ENCODE measurements at places on chromosomes 4 and X. TPM values are rescaled to one million over a fixed set of nuclear protein-coding genes. Genes with fewer than 3 reads are reported as not detected.

DNA sequence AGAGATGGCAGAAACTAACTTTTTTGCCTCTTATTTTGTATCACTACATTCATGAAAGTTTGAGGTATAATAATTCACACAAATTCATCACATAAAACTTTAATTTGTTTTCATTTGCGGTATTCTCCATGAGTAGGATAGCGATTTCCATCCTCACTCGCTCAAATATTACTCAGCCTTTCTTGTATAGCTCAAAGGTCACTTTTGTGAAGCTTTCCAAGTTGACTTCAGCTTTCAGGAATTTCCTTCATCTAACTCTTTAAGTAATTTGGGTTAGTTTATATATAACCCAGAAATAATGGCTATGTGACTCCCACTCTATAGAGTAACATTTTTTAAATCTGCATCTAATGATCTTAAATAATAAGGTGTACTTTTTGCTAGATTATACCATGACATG is 314.4 kb downstream of the IL1RAPL1 start:
- no peak for DNase-seq

- DNase-seq: no peak
Observed at GRCh38 chr4:108255203-108255747, 86.5 kb upstream of the LEF1 start.

DNA sequence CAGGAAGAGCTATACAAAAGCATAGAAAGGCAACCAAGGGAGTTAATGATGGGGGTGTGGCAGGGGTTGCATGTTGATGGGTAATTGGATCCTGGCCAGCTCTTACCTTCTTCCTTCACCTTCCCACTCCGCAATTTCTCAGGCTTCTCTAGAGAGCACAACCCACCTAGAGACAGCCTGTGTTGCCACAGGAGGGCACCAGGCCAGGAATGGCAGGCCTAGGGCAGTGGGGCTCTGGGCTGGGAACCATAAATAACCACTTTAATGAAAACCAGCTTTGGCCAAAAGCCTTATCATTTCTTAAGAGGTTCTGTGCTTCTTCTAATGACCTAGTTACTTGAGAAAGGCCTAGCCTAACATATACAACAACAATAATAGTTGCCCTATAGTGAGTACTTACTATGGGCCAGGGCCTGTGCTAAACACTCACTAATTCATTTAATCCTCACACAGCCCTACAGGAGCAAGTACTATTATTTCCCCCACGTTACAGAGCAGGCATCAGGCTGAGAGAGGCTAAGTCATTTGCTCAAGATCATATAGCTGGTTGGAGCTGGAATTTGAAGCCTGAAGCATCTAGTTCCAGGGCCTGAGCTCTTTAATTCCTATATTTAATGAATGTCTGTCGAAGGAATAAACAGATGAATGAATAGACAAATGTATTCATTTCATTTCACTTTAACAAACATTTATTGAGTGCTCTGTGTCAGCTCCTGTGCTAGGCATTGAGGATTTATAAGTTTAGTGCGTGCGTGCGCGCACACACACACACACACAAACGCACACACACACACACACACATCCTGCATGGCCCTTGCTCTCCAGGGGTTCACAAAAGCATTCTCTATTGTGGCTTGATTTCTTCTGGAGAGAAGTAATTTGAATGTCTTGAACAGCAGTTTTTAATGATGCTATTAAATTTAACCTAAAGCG is 66.8 kb downstream of the RTL9 start:
- DNase-seq: no peak

DNA sequence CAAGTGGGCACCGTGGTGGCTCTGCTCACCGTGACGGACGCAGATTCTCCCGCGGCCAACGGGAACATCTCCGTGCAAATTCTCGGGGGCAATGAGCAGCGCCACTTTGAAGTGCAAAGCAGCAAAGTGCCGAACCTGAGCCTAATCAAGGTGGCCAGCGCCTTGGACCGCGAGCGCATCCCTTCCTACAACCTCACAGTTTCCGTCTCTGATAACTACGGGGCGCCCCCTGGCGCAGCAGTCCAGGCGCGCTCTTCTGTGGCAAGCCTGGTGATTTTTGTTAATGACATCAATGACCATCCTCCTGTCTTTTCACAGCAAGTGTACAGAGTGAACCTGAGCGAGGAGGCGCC is 2.7 kb downstream of the FAT4 start:
- DNase-seq: peak; percentile 71

- no peak for DNase-seq
Observed at GRCh38 chr4:8556341-8557150, 23.6 kb upstream of the GPR78 start.

GRCh38 chr4:95219109-95219508 is 329.7 kb downstream of the UNC5C start:
- DNase-seq: no peak

GRCh38 chr4:165175879-165176278 is 31.5 kb upstream of the KLHL2 start:
- no peak for DNase-seq

GRCh38 chrX:54639018-54639345 is 109.0 kb downstream of the GNL3L start:
- DNase-seq: no peak

DNA sequence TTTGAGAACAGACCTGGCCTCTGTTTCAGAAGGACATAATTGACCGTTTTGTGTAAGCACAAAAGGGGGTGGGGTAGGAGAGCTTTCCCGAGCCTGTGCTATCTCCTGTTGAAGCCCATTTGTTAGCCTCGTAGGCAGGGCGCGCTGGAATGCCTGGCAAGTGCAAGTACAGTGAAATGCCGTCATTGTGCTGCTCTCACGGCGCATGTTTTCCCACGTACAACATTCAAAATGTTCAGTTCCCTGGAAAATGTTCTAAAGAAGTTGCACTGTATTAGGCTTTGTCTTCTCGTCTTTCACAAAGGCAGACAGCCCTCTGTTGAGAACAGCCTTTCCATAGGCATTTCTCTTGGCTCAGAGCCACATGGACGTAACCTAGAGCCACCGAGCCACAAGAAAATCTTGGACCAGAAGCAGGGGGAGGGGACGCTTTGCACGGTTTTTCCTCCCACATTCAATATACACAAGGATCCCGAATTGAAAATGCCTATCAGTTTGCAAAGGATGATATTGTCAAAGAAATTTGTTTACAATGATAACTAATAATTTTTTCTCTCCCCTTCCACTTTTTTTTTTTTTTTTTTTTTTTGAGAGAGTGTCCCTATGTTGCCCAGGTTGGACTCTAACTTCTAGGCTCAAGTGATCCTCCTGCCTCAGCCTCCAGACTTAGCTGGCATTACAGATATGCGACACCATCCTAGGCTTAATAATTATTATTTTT is 54.6 kb upstream of the RAPGEF2 start:
- DNase-seq: peak; percentile 79

- DNase-seq: peak; percentile 76
Observed at GRCh38 chrX:69285881-69286564, 120.8 kb upstream of the PJA1 start.

DNA sequence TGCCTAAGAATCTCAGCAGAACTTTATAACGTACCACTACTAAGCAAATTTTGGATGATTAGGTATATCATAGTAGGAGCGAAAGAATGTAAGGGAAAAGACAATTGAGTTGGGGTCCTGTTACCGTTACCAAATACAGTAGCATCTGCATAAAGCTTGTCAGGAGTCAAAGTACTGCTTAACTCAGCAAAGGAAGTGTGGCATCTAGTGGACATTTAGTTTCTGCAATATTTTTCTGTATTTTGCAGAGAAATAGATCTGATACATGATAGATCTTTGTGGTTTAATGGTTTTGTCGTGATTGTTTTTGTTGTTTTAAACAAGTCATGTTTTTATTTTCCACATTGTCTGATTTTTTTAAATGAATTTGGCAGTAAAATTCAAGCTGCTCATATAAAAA is 81.0 kb upstream of the SMARCAD1 start:
- no peak for DNase-seq

- peak; percentile 35 for DNase-seq
Observed at GRCh38 chrX:1536712-1537030, 314 bp downstream of the P2RY8 start.

The TMEM271 gene
- total RNA-seq: 3.3 TPM

The PFKFB1 gene
- 1.9 TPM for total RNA-seq

The PPP1R2C gene
- total RNA-seq: not detected

The AFM gene
- total RNA-seq: not detected

The GNL3L gene
- 39.2 TPM for total RNA-seq
